PC-3 (cell line): ENCODE measurements at places on chromosomes 1 and 21. TPM values are rescaled to one million over a fixed set of nuclear protein-coding genes. Genes with fewer than 3 reads are reported as not detected.

Gene PAPPA2
- total RNA-seq, result not detected in 2 replicates

Gene TBX15
- total RNA-seq, result 0.58 TPM in 1 of 2 replicates, not detected in the other

Gene IGSF21
- not detected in 2 replicates for total RNA-seq

GRCh38 chr1:41431490-41432350 is 52.8 kb downstream of the EDN2 start:
- H3K27me3 ChIP-seq, result no peaks in the 10 kb centered on the region
- peak overlapping the region; percentile 31; the same call in 1 of the 2 replicates for H3K4me3 ChIP-seq
- peak overlapping the region; percentile 68; the same call in 1 of the 2 replicates for H3K27ac ChIP-seq
- H3K36me3 ChIP-seq, result no peaks in the 10 kb centered on the region
- DNase-seq, result no peak

DNA sequence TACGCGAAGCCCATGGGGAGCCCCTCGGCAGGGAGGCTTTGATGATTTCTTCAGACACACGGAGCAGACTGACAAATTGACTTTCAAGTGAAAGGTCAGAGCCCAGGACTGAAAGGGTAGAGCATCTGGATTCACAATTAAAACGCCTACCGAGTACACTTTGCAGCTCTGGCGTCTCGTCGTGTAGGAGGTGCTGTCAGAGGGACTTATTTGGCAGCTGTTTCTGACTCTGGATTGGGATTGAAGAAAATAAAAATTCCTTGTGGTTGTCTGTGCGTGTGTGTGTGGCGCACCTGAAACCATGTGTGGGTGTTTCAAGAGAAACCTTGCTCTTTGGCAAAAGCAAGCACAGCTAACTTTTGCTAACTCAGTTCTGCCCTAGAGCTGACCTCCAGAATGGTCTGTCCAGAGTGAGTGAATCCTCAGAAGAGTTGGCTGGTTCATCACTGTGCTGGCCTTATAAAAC is 348.7 kb downstream of the HLX start:
- no peak for DNase-seq
- H3K4me1 ChIP-seq, result no peaks in the 10 kb centered on the region
- no peak overlapping the region for H3K4me3 ChIP-seq
- no peaks in the 10 kb centered on the region for H3K36me3 ChIP-seq

DNA sequence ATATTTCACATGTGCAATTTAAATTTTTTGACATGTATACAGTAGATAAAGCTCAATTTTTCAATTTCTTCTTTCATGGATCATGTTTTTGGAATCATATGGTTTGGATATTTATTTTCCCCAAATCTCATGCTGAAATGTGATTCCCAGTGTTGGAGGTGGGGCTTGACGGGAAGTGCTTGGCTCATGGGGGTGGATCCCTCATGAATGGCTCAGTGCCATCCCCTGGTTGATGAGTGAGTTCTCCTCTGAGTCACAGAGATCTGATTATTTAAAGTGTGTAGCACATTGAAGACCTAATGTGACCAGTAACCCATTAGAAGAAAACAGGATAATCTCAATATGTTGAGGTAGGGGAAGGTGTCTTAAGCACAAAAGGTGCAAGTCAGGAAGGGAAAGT is 9.1 kb upstream of the IFI16 start:
- peaks cover 7% of the 10 kb centered on the region; the same call in 1 of the 2 replicates for H3K27me3 ChIP-seq
- H3K27ac ChIP-seq, result no peak overlapping the region
- H3K4me3 ChIP-seq, result no peak overlapping the region
- H3K36me3 ChIP-seq, result no peaks in the 10 kb centered on the region
- peaks cover 14% of the 10 kb centered on the region for H3K4me1 ChIP-seq

GRCh38 chr1:35049116-35049515 is 17.4 kb upstream of the ZMYM6 start:
- no peaks in the 10 kb centered on the region for H3K36me3 ChIP-seq
- DNase-seq, result no peak
- no peak overlapping the region for H3K4me3 ChIP-seq
- peaks cover 8% of the 10 kb centered on the region; the same call in 1 of the 2 replicates for H3K4me1 ChIP-seq

GRCh38 chr21:37984416-37984815 is 68.2 kb upstream of the KCNJ6 start:
- H3K36me3 ChIP-seq, result no peaks in the 10 kb centered on the region
- peak overlapping the region; percentile 94 for H3K27ac ChIP-seq

DNA sequence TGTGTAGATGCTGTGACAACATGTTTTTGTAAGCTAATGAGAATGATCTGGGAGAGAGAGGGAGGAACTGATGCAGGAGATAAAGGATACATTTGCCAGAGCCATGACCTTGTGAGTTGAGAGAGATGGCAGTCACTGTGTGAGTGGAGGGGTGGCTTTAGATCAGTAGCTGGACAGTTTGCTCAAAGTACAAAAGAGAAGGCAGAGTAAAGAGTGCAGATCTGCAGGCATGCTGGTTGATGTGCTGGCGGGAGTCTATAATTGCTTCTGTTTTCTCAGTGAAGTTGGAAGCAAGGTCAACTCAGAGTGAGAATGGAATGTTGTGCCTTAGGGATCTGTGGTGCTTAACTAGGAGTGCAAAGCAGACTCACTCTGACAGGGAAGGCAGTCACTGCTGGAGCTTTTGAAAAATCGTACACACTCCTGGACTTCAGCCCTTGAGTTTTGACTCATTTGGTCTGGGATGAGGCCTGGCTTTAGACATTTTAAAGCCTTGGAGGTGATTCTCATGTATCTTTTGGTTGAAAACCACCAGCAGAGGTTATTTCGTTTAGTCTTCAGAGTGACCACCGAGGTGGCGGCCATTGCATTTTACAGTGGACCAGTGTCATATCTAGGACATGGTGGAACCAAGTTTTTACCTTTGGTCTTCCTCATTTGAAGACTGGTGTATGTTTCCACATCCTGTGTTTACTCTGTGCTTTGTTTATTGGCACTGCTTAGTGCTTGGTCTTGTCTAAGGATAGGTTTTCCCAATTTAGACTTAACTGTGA is 49.6 kb downstream of the MTR start:
- no peak overlapping the region for H3K4me3 ChIP-seq
- no peaks in the 10 kb centered on the region for H3K27me3 ChIP-seq
- no peaks in the 10 kb centered on the region for H3K4me1 ChIP-seq
- no peak for DNase-seq
- H3K27ac ChIP-seq, result no peak overlapping the region
